Non-pigmented ciliary epithelial cell (primary cell): ENCODE measurements at places on chromosomes 2 and 18.

DNA sequence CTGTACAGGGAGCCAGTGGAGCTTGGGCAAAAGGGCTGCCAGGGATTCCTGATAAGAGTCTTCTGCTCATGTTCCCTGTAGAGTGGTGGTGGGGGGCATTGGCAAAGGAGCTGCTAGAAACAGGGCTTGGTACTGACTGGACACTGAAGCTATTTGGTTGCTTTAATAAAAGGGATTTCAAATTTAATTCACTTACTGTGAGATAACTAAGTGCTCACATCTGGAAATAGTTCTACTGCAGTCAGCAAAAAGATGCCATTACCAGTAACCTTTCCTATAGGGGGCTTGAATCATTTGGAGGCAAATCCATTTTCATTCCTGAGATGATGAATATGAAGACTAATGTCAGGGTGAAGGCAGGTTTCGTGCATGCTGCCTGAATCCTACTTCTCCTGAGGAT lies 94.3 kb upstream of the DOCK10 start:
- DNase-seq = no peak

DNA sequence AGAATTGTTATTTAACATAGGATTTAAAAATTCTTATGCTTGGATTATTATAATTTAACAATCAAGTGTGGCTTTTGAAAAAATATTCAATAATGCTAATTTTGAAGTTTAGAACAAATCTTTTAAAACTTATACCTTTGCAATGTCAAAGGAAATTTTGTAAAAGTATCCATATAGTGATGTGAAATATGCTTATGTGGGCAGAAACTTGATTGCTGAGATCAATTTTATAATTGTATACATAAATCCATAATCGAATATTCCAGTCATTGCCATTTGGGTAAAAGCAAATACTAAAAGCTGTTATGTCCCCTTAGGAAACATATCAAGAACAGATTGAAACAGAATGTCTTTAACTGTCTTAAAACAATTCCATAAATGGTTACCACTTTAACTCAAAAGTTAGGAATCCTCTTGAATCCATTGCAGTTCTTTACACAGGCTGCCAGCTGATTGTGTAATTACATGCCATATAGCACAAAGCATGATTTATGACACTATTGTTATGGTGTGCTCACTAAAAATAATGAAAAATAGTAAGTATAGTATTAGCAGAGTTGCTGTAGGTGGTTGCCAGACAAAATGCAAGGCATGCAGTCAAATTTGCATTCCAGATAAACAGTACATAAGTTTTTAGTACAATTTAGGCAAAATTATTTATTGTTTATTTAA lies 24.2 kb downstream of the PLCL1 start:
- DNase-seq = no peak

DNA sequence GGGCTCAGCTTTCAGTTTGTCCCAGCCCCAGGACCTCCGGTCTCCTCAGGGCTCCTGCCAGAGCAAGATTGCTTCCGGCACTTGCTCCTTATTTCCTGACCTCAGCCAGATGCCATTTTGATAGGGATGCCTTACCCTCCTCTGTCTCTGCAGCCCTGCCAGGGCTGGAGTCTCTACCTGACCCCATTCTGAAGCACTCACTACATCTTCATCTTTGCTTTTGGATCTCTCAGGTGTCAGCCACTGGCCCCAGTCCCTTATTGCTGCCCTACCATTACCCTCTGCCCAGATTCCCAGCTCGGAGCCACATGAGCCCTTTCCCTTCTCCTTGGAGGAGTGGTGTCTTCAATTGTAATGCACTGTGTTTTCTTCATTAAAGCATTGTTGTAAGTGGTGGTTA lies 17.1 kb downstream of the OSBPL6 start:
- no peak for DNase-seq

GRCh38 chr2:190637281-190637734 lies 11.6 kb upstream of the NAB1 start:
- peak; percentile 32 for DNase-seq

DNA sequence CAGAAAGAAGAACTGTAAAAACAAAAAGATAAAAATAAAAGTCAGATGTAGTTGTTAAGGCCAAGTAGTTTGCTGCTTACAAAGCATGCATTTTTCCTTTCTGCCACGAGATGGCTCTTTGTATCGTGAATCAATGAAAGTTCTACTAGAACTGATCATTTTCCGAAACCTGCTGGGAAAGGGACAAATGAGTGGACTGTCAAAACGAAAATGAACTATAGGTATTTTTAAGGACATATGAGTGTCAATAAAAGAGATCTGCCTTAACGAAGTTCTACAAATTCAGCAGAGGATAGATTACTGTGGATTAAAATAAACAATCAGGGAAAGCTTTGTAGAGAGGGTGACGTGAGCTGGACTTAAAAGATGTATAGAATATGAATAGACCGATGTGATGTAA lies 15.0 kb upstream of the ELOA2 start:
- DNase-seq = peak; percentile 17

DNA sequence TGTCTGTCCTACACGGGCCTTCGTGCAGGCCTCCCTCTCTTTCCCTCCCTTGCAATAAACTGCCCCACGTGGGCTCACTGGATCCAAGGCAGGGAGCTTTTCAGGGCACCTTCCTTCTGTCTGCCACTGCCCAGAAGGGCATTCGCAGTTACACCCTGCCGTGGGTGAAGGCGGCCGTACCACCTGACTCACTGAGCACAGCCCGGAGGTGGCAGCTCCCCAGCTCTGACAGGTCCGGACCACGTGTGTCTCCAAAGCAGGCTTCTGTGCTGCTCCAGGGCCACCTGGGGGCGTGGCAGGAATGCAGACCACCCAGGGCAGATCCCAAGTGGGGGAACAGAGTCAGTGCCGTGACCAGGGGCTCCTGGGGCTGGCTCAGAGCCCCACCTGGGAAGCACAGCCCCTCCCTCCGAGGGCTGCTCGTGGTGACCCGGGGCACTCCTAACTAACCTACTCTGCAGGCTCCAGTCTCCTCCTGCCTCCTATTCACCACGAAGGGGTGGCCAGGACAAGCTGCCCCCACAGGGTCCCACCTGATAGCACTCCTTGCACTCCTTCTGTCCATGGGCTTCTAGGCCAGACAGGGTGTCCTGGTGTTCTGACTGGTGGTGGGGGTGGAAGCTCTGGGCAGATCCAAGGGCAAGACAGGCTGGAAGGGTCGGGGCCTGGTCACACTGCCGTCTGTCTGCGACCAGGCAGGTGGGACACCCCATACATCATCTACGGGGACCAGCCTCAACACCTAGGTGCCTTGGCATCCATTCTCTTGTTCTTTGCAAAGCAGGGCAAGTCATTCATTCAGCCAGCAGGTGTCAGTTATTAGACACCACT lies 9.7 kb downstream of the SNED1 start:
- no peak for DNase-seq

DNA sequence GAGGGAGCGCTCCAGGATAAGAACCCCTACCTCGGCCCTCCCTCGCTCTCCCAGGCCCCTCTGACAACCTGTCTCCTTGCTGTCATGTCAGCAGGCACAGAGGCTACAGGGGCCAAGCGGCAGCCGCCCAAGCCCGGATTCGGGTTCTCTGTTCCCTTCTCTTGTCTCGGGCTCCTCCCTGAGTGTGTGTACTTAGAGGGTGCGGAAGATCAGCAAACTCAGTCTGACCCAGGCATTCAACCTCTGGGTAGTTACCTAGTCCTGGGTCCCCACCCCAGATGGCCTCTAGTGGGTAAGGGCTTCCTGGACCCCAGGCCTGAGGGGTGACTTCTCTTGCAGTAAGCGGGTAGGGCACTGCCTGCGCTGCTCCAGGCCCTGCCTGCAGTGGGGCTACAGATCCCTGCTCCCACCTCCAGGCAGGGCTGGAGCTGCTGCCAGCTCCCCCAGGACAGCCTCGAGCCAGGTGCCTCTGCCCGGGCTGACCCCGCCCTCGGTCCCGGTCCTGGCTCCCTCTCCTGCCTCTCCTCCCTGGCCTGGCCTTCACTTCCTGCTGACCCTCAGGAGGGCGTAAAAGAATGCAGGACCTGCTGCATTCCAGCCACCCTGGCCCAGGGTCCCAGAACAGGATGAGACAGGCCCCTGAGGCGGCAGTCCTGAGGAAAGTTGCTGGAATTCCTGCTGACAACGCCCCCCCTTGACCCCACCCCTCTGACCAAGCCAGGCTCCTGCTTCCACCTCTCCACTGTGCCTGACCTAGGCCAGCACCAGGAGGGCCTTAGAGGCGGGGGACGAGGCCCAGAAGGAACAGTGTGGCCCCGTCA lies 22.0 kb downstream of the GPC1 start:
- DNase-seq = no peak

- no peak for DNase-seq
Observed at GRCh38 chr2:237774811-237775553, 23.6 kb upstream of the RBM44 start.

DNA sequence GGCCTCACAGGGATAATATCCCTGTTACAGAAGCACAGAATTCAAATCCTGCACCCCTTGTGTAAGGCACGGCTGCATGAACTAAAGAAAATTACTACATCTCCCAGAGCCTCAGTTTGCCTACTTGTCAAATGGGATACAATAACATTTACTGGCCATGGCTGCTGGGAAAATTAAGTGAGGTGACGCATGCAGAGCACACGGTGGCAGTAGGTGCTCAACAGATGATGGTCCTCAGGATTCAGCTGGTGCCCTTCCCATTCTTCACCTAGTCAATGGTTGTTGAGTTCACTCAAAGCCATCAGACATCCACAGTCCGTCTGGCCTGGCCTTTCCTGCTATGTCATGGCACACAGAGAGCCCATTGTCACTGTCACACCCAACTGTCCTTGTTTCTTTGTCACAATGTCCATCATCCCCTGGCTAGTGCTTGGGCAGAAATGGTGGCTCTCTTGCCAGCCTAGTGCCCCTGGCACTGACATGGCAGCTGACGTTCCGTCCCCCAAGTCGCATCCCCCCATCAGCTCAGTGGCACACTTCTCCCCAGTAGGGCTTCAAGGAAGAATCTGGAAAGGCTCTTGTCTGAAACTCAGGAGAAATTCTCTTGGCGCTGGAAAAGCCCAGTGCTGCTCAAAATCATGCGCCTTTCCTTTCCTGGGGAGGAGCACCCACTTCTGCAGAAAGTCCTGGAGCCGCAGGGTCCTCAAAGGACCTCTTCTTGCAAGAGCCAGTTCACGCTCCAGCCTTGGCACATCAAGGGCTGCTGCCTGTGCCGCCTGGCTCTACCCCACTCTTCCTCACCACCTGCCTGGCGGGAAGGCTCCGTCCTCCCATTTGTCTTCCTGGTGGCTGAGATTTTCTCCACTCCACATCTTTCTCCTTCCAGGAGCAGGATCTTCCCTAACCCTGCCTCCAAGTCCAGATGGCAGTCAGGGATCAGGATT lies 55.9 kb upstream of the SLC66A3 start:
- DNase-seq = no peak

- DNase-seq = no peak
Observed at GRCh38 chr2:175383286-175383685, 201.8 kb upstream of the ATP5MC3 start.

DNA sequence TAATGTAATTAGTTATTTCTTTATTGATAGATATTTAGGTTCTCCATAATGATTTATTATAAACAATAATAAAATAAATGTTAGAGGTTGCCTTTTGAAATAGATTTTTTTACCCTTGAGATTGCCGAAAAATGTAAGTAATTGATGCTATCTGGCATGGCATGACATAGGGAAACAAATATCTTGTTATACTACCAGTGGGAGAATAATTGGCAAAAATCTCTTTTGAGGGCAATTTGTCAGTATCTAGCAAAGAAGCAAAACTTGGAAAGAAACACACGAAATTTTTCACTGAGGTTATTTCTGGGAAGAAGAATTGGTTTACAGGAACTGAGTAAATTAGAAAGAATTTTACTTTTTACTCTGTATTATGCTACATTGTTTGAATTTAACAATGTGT lies 547.2 kb upstream of the SETBP1 start:
- no peak for DNase-seq

DNA sequence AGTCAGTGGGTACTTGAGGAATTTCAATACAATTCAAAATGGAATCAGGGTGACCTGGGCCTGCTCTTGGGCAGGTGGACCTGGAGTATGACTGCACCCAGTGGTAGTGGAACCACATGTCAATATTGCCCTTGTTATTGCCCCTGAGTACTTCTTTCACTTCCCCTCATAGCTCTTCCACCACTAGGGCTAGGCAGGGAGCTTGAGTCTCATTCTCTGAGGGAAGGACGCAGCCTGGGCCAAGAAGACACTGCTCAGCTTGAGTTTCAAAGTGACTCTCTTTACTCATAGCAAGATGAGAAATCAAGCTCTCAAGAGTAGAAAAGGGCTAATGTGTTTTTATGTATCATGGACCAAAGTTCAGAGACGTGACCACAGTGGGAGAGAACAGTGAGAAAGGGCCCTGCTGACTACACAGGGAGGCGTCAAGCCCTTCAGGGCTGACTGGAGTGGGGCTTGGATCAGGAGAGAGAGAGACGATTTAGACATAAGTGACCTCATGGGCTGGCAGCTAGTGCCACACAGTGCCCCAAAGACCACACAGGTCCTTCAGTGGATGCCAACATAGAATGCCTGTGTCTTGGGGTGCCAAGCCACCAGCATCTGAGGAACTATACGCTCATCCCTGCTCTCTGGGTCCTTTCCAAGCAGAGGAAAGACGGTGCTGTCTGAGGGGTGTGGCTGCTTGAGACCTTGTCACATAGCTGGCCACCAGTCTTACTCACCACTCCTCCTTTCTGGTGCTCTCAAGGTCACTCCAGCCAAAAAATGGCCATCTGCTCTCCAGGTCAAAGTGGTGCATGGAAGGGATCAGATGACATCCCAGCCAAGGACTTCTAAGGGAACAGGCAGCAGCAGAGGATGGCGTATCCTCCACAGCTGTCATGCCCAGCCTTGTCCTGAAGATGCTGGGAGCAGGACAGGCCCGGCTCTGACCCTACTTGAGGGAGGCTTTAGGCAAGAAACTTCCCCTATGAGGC lies 13.0 kb downstream of the PTMA start:
- DNase-seq = no peak

DNA sequence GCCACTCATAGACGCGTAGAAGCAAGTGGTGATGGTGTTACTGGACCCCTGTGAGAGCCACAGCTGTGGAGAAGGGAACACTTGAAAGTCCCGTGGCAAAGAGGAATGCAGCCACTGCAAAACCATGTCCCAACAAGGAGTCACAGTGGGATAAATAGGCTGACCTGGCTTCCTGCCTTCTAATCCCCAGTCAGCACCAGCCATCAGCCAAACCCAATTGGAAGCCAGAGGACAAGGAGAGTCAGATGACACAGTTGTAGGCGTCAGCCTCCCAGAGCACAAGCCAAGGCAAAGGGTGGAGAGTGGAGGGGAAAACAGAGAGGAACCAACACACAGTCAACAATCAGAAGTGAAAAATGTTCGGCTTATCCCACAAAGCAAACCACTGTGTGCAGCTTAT lies 5.5 kb upstream of the CYBRD1 start:
- DNase-seq = no peak

- no peak for DNase-seq
Observed at GRCh38 chr2:15527074-15527739, 33.9 kb downstream of the NBAS start.

- DNase-seq = no peak
Observed at GRCh38 chr2:172736424-172737174, 954 bp downstream of the RAPGEF4 start.

DNA sequence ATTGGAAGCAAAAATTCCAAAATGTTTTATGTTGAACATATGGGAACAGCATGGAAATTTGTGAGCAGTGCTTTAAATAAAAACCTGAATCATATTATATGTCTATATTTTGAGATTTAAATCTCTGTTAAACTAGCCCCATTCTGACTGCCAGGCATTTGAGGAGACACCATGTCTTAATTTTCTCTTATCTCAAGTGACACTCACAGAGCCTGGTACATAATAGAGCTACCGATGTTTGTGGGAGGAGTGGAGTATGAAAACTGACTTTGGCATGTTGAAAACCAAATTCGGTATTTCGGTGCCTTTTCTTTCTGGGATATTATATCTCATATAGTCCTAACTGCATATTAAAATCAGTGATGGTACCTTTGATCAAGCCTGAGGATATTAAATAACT lies 124.1 kb downstream of the PTPRM start:
- DNase-seq = no peak
